MCF 10A (cell line): ENCODE measurements at places on chromosomes 4 and X.

DNA sequence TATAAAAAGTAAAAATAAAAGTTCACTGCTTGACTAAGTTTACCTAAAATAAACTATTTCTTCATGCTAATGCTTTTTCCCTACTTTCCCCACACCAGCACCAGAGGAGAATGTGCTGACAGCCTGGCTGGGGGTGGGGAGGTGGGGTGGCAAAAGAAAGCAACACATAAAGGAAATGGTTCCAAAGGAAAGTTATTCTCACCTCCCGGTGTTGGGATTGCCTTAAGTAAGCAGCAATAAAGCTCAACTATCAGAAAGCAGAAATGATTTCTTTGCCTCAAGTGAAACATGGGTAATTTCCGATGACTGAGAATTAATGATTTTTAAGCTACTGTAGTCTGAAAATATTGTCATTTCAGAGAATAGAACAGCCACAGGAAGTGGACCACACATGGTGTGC, 84.5 kb upstream of the DKK2 start:
- DNase-seq, result no peak

GRCh38 chr4:174418640-174419212, 103.6 kb downstream of the HPGD start:
- DNase-seq, result peak; percentile 46

DNA sequence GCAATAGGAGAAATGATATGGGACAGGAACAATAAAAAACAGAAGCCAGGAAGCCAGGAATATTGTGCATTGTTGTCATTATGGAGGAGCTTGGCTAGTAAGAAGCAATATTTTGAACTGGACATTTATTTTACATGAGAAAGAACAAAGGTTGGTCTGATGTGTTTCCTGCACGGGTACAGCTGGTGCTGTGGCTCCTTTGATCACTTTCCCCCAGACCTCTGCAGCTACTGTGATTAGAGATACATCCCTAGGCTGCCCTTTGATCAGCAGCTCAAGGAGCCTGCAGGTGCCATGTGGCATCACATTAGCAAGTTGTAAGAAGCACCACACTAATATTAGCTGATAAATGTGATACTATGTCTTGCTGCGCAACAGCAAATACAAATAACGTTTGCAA, 2.5 kb downstream of the PDGFC start:
- DNase-seq, result no peak

DNA sequence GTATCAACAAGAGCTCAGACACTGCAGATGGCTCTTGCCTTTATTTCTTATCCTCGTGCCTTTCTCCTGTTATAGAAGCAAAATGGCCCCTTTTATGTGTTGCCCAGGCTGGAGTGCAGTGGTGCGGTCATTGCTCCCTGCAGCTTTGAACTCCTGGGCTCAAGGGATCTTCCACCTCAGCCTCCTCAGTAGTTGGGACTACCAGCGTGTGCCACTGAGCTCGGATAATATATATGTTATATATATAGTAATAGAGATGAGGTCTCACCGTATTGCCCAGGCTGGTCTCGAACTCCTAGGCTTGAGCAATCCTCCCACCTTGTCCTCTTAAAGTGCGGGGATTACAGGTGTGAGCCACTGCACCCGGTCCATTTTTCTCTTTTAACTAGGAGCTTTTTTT, 79.7 kb downstream of the TMEM131L start:
- DNase-seq, result no peak

- DNase-seq, result no peak
Measured at GRCh38 chr4:161343569-161343950, 820.2 kb downstream of the FSTL5 start.
